Ecto neural progenitor cell (in vitro differentiated cells): ENCODE measurements at places on chromosomes 6 and 20.

GRCh38 chr6:163173741-163174140, 240.8 kb upstream of the QKI start:
- no peak for DNase-seq

- no peak for DNase-seq
These were observed 60.9 kb downstream of the SNRNP48 start for GRCh38 chr6:7650878-7651277.

GRCh38 chr6:149782337-149782736, 32.8 kb downstream of the PCMT1 start:
- DNase-seq = no peak

GRCh38 chr6:71334768-71335167, 46.2 kb downstream of the OGFRL1 start:
- DNase-seq = no peak

DNA sequence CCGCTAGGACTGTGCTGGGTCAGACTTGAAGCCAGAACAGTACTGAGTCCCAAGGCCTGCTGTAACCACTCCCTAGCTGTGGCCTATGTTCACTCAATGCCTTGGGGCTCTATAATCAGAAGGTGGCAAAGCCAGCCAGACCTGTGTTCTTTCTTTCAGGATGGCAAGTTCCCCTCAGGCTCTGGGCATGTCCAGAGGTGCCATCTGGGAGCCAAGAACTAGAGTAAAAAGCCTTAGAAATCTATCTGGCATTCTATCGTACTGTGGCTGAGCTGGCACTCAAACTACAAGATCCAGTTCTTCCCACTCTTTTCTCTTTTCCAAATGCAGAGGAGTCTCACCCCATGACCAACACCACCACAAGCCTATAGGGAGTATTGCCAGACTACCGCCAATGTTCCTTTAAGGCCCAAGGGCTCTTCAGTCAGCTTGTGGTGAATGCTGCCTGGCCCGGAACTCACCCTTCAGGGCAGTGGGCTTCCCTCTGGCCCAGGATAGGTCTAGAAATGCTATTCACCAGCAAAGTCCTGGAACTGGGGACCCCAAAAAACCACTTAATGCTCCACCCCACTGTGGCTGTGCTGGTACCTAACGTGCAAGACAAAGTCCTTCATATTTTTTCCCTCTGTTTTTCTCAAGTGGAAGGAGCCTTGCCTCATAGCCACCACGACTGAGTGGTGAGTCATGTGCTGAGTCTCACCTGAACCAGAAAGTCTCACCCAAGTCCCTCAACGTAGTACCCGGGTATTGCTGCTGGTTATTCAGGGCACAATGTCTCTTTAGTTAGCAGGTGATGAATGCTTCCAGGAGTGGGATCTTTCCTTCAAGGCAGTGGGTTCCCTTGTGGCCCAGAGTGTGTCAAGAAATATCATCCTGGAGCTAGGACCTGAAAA, 8.6 kb upstream of the SIRPB2 start:
- DNase-seq = no peak

GRCh38 chr6:139010674-139011073, 17.9 kb upstream of the ABRACL start:
- no peak for DNase-seq
